ENCODE measurements at places on chromosomes 3 and 15. TPM values are rescaled to one million over a fixed set of nuclear protein-coding genes. Genes with fewer than 3 reads are reported as not detected.

GRCh38 chr3:169071003-169071402 is 592.5 kb downstream of the MECOM start:
- DNase-seq, result no peak

DNA sequence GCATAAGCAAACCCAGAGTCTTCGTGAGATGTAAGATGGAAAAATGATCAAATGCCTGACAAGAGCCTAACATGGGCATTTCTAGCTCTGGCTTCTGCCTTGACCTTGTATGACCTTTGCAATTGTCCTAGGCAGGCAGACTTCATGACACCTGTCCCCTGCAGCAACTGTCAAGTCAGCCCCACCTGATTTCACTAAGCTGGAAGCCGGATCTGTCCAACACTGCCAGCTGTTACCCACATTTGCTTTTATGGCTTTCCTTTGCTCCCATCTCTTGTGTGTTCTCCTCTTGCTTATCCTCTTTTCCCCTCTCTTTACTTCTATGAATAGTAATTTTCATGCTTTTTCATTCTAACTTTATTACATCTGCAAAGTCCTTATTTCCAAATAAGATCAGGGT is 48.5 kb upstream of the TNIK start:
- DNase-seq, result no peak

GRCh38 chr3:111765136-111765535 is 93.9 kb upstream of the PHLDB2 start:
- no peak for DNase-seq

GRCh38 chr3:10723991-10724390 is 92.0 kb upstream of the SLC6A11 start:
- DNase-seq, result no peak

THSD4 gene
- not detected for total RNA-seq
